Suppressor macrophage treated with lipopolysaccharide for 4 hours (primary cell): ENCODE measurements at places on chromosomes 13 and 19.
A peak's percentile ranks its signal among the peaks of the same experiment; 100 is the strongest.

GRCh38 chr19:36379510-36379819, 464 bp upstream of the ZFP14 start:
- DNase-seq, result no peak

- no peak for DNase-seq
Measured at GRCh38 chr19:1164684-1165531, 9.2 kb downstream of the SBNO2 start.

GRCh38 chr13:98685146-98685545, 67.3 kb downstream of the SLC15A1 start:
- no peak for DNase-seq

- peak; percentile 93 for DNase-seq
Measured at GRCh38 chr19:50333235-50333736, 4.1 kb upstream of the KCNC3 start.

DNA sequence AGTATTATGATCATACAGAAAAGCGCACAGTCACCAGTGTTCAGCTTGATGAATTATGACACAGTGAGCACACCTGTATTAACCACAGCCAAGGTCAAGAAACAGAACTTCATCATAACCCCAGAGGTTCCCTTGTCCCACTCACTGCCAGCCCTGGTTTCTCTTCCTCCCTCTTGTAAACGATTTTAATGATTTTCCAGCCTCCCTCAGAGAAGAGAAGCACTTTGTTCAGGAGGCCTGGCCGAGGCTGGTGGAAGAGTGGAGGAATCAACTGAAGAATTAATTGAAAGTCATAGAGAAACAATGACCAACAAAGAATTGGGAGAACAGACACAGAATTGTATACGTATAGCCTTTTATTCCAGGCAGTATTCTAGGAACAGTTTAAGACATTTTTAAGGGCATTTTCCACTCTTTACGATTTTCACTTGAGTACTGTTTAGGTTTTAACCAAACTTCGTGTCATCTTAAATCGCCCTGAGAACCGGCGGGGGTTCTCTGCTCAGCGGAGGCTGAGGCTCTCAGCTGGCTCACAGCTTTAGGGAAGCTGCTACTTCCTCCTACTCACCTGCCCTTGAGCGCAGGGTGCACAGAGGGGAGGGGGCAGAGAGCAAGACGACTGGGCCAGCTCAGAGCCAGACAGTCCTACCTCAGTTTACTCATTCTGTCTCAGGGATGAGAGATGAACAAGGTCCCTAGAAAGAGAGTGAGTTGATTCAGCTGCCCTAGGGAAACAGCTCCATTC, 108.6 kb downstream of the AKAP11 start:
- no peak for DNase-seq

GRCh38 chr13:26853323-26853722, 92.7 kb upstream of the GPR12 start:
- DNase-seq, result no peak
